Cortex of kidney (tissue), 1 donor: ENCODE measurements at places on chromosomes 3 and 15.

DNA sequence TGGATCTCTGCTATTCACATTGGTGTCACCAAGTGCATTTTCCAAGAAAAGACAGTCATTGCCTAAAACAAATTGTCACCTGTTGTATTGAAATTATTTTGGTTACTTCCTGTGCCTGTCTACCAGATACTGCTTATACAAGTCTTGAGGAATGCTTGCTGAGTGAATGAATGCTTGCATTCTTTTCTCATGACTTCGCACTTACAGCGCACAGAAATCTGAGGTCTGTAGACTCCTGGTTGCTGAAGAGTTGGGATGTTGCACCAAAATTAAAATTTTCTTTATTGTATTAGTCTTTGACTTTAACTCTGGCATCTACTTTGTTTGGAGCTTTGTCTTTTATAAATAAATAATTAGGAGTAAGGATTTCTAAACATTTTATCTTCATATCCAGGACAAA lies 28.4 kb downstream of the SH3GL3 start:
- DNase-seq = no peak

DNA sequence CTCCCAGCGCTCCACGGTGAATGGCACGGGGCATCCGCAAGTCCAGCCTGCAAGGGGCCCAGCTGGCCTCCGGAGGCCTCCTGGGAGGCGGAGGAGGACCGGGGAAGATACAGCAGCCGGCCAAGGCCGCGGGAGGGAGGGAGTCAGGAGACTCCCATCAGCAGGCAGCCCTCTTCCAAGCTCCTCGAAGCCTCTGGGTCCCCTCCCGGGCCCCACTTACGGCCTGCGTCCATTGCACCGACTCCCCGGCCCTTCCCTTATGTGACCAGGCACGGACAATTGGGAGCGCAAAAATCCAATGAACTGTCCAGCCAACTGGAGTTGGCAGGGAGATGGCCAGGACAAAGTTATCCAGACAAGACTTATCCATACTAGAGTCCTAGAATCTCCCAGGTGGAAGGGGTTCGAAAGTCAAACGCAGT lies 668 bp downstream of the MFGE8 start:
- DNase-seq = no peak

DNA sequence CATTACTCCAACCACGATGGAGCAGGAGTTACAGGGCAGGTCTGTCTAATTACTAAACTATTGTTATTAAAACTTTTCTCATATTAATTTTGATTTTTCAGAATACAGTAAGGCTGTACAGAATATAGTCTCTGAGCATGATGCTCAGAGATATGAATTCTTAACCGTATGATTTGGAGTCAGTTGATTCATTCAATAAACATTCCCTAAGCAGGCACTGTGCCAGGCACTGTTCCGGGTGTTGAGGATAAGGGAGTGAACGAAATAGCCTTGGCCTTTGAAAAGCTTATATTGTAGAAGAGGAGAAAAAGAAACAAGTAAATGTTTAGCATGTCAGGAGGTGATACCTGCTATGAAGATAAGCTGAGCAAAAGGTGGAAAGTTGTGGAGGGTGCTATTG lies 187.3 kb downstream of the KCNAB1 start:
- no peak for DNase-seq

DNA sequence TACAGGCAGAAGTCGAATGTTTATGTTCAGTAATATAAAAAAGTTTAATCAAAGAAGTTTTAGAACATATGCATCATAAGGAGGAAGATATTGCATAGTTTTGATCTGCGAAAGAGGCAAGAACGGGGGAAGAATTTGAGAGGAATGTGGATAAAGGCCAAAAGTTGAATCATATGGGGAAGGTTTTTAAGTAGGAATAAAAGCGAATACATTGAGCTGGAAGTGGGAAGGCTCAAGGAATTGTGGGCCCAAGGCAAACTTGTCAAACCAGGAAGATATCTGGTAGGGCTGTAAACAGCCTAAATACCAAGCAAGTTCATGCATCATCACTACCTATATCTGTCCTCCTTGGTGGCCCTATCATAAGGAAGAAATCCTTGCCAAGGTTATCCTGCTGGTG lies 186.9 kb downstream of the MAGI1 start:
- DNase-seq = no peak

DNA sequence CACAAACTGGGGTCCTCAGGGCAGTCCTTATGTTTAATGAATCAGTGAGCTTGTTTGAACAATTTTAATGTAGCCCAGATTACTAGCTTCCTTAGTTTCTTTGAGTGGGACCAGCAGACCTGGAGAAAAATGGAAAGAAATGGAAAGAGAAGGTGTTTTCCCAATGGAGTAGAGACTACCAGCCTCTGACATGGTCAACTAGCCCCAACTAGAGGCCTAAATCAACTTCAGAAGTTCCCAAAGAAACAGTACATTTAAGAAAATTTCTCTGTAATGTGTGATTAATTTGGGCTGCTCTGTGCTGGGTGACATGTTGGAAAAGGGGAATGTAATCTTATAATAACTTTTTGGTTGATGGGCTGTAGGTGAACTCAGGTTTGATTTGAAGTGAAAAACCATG lies 310.9 kb downstream of the MFSD1 start:
- no peak for DNase-seq

DNA sequence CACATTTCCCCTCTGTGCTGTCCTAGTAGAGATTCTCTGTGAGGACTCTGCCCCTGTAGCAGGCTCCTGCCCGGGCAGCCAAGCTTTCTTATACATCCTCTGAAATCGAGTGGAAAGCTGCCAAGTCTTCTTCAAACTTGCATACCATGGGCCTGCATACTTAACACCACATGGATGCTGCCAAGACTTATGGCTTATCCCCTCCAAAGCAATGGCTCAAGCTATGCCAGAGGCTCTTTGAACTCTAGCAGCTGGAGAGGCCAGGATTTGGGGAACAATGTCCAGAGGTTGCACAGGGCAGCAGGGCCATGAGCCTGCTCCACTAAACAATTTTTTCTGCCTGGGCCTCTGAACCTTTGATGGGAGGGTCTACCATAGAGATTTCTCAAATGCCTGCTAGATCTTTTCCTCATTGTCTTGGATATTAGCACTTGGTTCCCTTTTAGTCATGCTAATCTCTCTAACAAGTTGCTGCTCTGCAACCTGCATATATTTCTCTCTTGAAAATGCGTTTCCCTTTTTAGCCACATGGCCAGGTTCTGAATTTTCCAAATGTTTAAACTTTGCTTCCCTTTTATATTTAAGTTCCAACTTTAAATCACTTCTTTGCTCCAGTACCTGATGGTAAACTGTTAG lies 6.1 kb upstream of the PLSCR4 start:
- DNase-seq = no peak

DNA sequence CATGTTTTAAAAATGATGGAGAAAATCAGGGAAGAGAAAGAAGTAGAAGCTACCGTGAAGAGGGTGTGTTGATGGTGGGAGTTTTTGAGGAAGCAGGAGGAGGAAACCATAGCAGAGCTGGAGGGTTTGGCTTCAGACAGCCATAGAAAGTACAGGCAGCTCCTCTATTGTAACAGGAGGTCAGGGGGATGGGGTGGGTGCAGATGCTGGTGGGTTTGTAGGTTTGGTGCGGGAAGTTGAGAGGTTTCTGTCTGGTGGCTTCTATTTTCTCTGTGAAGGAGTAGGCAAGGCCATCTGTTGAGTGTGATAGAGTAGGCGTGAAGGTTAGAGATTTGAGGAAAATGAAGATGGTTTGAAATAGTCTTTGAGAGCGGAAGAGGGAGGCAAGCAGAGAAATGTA lies 97.7 kb upstream of the TBC1D5 start:
- no peak for DNase-seq

DNA sequence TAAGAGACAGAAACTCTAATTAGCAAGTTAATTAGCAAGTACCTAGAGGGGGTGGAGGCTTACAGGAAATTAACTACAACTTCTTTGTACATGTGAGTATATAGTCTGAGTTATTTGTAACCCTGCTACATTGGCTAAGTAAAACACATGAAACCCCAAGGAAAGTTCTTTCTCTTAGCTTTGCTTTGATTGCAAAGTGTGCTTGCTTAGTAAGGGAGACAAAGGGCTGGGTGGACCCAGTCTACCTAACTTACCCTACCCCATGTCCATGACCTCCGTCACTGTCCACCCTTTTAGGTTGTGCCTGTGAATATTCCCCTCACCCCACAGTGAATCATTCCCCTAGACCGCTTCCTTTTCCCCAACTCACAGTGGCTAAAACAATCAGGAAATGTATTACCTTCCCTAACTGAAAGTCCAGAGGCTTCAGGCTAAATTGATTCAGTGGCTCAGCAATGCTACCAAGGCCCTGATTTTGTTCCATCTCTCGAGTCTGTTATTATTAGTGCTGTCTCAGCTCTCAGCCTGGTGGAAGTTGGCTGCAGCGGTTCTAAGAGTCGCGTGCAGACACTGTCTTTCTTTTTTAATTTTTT lies 31.1 kb upstream of the RYR3 start:
- DNase-seq = no peak

DNA sequence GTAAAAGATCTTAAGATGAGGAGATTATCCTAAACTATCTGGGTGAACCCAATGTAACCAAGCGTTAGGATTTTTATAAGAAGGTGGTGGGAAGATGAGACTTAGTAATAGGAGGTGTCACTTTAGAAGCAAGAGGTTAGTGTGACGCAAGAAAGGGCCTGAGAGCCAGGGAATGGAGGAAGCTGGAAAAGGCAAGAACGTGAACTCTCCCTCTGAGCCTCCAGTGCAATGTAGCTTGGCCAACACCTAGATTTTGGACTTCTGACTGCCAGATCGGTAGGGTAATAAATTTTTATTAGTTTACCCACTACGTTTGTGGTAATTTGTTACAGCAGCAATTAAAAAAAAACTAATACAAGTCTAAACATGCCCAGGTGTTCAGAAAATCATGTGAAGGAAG lies 20.8 kb upstream of the CNTN6 start:
- DNase-seq = no peak

- no peak for DNase-seq
Measured at GRCh38 chr15:91795235-91795634, 58.3 kb upstream of the SLCO3A1 start.

- no peak for DNase-seq
Measured at GRCh38 chr3:139157161-139157932, 112.7 kb upstream of the PRR23C start.

- no peak for DNase-seq
Measured at GRCh38 chr3:185878920-185879319, 54.1 kb upstream of the IGF2BP2 start.

DNA sequence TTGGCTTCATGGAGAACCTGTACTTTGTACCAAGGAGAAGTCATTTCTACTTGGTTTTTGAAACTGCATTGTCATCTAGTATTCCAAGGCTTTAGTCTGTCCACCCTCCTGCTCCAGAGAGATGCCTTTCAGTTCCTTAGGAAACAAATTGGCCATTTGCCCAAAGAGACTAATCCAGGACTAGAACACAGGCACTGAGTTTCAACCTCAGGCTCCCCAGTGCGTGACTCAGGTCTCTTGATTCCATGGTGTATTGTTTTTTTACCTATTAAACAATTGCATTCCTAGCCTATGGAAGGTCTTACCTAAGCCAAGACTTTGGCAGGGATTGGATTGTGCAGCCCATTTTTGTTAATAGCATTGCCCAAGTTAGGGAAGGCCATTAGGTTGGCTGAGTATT lies 214.8 kb upstream of the CTDSPL start:
- no peak for DNase-seq

GRCh38 chr15:63203451-63204090 lies 14.2 kb downstream of the RAB8B start:
- no peak for DNase-seq

DNA sequence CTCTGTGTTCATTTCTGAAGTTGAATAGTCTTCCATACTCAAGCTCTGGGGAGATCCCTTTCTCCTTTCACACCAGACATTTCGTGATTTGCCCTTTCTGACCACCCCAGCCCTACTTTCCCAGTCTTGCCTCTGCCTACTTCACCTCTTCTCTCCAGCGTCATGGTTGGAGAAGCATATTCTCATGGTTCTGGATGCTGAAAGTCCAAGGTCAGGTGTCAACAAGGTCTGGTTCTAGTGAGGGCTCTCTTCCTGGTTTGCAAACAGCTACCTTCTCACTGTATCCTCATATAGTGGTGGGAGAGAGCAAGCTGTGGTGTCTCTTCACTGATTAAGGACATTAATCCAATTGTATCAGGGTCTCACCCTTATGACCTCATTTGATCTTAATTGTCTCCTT lies 169.4 kb downstream of the IGF1R start:
- DNase-seq = no peak

DNA sequence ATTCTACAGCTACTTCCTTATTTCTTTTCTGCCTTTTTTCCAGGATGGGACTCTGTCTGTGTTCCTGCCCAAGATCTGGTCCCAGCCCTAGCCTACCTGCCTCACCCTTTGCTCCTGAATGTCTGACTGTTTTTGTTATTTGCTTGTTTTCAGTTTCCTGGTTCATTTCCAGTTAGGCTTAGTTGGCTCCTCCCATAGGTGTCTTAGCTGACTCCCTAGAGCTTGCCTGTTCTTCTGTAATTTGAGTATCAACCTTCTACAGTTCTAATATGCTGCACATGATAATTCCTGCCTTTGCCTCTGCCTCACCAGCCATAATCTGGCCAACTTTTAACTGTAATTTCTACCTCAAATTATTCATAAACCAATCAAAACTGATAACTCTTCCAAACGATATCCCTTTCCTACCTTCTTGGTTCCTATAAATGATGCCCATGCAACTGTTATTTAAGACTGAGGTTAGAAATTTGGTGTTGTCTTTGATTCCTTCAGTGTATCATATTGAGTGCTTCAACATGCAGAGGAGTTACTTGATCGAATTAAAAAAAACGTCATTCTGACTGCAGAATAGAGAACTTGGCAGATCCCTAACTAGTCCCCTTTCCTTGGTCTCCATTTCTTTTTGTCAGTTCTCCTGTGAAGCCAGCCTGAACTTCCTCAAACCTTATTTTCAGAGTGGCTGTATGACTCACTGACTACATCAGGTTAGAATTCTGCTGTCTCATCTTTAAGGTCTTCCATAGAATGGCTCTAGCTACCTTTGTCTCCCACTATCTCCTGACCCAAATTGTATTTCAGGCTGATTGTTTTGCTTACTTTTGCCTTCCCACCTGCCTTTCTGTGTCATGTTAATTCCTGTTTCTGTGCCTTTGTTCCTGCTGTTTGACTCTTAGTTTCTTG lies 8.4 kb downstream of the GOLM2 start:
- DNase-seq = no peak

GRCh38 chr15:83794209-83794608 lies 140.3 kb downstream of the ADAMTSL3 start:
- DNase-seq = no peak
